Renal cortical epithelial cell (primary cell): ENCODE measurements at places on chromosomes 5 and 9.

GRCh38 chr5:38866362-38867031, 20.7 kb downstream of the OSMR start:
- DNase-seq, result peak; percentile 43

DNA sequence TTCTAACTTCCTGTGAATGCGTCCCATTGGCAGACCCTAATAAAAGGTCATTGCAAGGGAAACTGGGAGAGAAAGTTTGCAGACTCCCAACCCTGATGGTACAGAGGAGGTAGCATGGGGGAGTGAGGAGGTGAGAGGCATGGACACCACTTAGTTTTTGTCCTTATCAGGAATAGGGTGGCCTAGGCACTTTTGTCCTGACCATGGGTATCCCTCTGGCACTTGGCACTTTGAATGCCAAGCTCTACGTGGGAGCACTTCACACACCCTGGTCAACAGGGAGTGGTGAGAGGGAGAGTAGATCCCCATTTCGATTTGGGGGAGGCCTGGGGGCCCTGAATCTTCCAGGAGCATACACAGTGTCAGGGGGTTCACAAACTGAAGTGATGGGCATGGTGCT, 75.6 kb upstream of the SH3PXD2B start:
- no peak for DNase-seq

- DNase-seq, result no peak
Observed at GRCh38 chr5:155872629-155873220, 454.2 kb upstream of the SGCD start.

GRCh38 chr5:171893290-171893886, 107.8 kb downstream of the SMIM23 start:
- DNase-seq, result no peak

DNA sequence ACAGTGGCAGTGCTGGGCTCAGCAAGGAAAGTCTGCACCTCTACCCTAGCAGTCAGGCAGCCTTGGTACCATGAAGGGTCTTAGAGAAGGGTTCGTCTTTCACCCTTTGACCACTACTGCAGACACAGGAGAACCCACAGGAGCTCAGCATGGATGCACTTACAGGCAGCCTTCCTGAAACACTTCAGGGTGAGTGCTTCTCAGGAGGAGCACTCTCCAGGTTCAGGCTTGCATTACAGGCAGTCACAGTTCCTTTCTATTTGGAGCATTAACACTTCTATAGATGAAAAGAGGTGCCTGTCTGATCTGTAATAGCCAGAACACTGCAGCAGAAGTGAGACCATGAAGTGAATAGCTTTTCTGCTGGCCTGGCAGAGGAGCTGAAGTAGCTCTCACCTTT, 8.7 kb upstream of the CYLC2 start:
- DNase-seq, result no peak

DNA sequence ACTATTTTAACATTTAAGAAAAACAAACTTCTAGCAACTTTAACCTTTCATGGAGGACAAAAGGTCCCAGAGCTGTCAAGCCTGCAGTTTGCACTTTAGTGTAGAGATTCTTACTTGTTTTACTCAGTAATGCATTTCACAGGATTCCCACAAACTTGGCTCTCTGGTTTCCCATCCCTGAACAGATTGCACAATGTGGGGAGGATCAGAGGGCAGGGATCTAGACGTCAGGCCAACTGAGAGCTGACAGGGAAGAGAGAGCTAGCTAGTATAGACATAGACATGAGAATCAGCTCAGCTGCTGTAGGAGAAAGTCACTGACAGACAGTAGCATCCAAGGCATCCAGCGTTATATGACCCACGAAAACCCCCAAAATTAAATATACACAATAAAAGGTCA, 20.9 kb upstream of the BNIP1 start:
- DNase-seq, result peak; percentile 71

DNA sequence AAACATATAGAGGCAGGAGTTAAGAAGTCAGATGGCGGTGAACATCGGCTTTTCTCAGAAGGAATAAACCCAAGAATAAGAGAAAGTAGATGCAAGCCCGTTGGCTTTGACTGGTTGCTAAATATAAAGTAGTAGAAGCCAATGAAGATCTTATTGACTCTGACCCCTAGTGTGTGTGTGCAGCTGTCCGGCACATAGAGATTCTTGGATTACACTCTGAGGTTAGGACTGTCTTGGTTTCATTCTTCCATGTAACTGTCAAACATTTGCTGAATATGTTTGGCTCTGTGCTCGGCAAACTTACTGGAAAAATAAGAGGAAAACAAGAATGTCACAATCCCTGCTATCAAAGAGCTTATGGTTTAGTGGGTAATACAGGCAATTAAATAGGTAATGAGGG, 54.9 kb downstream of the ASTN2 start:
- DNase-seq, result no peak

- DNase-seq, result no peak
Observed at GRCh38 chr9:4380406-4380805, 80.5 kb upstream of the GLIS3 start.

DNA sequence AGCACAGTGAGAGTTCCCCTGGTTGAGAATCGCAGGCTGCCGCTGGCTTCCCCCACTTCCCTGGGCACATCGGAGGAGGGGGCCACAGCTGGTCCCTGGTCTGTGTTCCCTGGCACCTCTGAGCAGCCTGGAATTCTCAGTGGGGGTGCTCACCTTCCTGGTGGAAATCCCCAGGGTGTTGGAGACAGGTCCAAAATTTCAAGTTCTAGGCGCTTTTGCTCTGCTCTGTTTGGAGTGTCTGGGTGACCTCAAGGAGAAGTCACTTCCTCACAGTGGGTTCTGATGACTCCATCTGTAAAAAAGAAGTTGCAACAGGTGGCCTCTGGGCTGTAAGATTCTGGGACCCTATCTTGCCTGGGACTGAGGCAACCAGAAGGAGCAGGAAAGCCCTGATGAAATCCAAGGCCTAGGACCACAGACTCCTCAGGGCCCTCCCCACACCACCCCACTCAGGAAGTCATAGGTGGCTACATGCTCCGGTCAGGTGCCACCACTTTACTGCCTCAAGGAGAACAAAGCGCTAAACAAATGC, at the start of gene TRAF1:
Gene TRAF1, minus strand, starts transcription at position 400 of the 532 bp plus-strand sequence. CDS start 721 bp downstream, outside the sequence.
- peak; percentile 37 for DNase-seq

GRCh38 chr5:14357851-14358250, 214.7 kb downstream of the TRIO start:
- no peak for DNase-seq

DNA sequence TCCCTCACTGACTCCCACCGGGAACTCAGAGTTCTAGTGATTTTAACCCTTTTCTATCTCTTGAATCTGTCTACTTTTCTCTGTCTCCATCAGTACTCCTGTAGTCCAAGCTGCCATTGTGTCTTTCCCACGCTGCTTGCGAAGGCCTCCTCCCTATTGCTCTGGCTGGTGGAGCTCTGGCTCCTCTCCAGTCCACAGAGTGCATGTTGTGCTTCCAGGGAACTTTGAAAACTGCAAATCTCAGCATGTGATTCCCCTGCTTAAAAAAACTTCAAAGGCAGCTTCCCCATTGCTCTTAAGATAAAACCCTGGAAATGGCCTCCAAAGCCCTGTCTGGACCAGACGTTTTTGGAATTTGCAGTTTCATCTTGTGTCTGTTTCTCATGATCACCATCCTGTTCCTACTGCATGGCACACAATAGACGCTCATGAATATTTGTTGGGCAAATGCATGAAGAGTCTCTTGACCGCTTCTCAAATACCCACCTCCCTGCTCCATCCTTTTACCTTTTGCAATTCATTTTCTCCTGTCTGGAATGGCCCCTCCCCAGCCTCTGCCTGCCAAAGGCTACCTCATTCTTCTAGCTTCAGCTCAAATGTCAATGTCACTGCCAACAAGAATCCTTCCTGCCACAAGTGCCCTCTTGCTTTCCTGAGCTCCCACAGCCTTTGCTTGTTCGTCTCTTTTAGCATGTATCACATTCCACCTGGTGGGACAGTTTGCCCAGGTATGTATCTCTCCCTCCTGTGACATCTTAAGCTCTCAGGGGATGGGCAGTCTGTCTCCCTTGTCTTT, 293.2 kb downstream of the ARHGAP26 start:
- no peak for DNase-seq

GRCh38 chr5:133801955-133802751, 166.3 kb downstream of the C5orf15 start:
- DNase-seq, result no peak

GRCh38 chr5:2660315-2660714, 91.2 kb downstream of the IRX2 start:
- no peak for DNase-seq
